ENCODE measurements at places on chromosomes 5 and 9.

DNA sequence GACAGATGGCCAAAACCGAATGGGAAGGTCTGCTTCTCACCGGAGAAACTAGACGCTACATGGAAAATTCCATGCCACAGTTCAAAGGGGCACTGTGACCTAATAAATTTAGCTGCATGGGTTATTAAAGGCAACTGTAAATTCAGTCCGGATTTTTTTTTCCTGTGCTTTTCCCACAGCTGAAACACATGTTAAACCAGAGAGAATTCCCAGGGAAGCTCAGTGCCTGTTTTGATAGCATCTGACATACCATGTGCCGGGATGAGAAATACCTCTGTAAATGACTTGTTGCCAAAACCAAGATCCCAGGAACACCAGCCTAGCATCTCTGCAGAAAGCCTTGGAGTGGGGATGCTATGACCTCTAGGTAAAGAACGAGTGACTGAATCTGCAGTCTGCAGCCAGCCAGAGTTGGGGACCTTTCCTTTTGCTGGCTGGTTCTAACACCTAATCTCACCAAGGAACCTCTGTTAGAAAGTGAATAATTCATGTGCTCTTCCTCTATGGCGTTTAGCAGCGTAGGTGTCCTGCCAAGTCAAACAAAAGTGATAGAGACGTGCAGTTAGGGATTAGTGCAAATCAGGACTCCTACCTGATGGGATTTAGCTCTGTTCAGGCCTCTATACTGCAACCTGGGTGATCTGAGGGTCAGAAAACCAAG is 77.9 kb downstream of the SLIT3 start:
- no peak for DNase-seq

- no peak for DNase-seq
Observed at GRCh38 chr5:145983446-145983845, 47.1 kb downstream of the SH3RF2 start.

- no peak for DNase-seq
Observed at GRCh38 chr9:137082925-137083290, 3.9 kb upstream of the MAN1B1 start.

GRCh38 chr9:124357721-124358361 is 57.4 kb downstream of the PSMB7 start:
- DNase-seq = no peak

DNA sequence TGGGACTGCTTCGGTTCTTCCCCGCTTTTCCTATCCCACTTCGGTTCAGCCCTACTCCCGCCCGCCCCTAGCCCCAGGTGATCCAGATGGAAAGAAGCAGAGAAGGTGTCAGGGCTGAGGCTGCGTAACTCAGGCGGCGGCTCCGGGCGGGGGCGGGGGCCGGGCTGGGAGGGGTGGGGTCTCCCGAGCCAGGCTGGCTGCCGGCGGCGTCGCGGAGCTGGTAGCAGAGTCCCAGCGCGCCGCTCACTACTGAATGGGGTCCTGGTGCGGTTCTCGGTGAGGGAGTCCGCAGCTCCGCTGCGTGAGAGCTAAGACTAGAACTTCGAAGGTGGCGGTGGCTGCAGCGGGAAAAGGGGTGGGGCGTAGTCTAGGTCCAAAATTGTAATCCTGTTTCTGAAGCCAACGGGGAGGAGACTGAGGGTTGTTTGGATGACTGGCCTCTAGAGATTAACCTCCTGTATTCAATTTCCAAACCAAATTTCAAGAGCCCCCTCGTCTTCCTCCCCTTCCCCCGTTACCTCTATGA is 1.4 kb downstream of the PRR16 start:
- no peak for DNase-seq

- DNase-seq = no peak
Observed at GRCh38 chr5:54049963-54050362, 260.4 kb downstream of the ARL15 start.

DNA sequence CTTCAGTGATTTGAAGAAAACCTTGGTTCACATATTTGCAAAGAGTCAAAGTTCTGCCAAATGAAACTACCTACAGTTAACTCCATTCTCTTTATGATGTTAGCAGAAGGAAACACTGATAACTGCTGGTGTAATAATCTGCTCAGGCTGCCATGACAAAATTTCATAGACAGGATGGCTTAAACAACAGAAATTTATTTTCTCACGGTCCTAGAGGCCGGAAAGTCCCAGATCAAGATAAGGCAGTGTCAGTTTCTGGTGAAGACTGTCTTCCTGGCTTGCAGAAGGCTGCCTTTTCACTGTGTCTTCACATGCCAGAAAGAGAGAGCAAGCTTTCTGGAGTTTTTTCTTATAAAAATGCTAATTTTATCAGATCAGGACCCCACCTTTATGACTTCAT is 102.4 kb upstream of the PARP8 start:
- no peak for DNase-seq

GRCh38 chr9:2677915-2678889 is 39.1 kb upstream of the KCNV2 start:
- no peak for DNase-seq

GRCh38 chr5:1460054-1460682 is 14.9 kb upstream of the SLC6A3 start:
- DNase-seq = no peak

- no peak for DNase-seq
Observed at GRCh38 chr5:117054911-117055310, 480.3 kb upstream of the SEMA6A start.

GRCh38 chr5:130955041-130955440 is 210.0 kb downstream of the HINT1 start:
- no peak for DNase-seq

DNA sequence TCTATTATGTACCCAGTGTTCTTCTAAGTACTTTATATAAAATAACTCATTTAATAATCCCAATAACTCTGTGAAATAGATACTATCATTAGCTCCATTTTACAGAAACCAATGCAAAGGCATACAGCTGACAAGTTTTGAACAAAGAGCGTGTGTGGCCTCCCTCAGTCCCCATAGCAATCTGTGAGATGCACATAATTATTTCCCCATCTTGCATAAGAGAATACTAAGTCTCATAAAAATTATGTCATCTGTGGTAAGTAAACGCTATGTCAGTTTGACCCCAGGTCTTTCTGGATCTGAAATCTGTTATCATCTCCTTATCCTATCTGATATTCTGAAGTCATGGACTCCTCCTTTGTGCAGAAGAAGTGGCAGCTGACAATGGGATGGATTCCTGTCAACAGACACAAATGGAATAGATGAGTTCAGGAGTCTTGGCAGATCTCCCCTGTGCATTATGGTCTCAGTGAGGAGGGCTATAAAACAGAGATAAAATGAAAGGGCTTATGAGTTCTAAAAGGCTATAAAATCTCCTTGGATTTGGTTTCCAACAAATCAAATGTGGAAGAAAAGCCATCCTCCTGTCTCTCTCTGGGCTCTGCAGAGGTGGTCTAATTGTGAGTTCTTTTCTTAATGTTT is 162.5 kb upstream of the TLE4 start:
- DNase-seq = no peak

GRCh38 chr9:70951749-70952727 is 169.4 kb downstream of the TRPM3 start:
- DNase-seq = no peak
